ENCODE measurements at places on chromosomes 4 and X.

- no peak for DNase-seq
Measured at GRCh38 chr4:121176082-121176934, 12.2 kb upstream of the TNIP3 start.

- no peak for DNase-seq
Measured at GRCh38 chr4:19945979-19946380, 305.7 kb upstream of the SLIT2 start.

DNA sequence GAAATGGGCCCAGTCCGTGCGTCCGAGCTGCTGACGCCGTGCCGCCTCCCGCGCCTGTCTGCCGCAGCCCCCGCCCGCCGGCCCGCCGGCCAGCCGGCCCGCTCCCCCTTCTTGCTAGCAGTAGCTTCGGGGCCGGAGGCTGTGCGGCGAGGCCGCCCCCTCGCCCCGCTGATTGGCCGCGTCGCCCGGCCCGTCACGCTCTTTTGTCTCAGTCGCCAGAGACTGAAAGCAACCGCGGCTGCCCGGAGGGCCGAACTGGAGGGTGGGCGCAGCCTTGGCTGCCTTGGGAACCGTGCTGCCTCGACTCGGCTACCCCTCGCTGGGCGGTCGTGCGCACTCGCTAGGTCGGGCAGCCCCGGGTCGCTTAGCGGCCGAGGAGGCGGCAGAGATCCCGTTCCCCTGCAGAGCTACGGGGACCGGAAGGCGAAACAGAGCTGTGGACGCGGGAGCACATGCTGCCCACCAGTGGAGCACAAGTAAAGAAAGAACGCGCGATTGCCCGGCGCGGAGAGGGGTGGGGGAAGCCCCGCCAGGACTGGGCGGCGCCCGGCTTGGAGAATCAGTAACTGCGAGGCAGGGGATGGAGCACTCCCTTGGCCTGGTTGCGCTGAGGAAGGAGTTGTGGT, at the start of gene ZCCHC18:
ZCCHC18 (plus strand) TSS at position 198 of the 626 bp plus-strand sequence. CDS start 1,589 bp downstream, outside the sequence.
- DNase-seq = peak; percentile 51

DNA sequence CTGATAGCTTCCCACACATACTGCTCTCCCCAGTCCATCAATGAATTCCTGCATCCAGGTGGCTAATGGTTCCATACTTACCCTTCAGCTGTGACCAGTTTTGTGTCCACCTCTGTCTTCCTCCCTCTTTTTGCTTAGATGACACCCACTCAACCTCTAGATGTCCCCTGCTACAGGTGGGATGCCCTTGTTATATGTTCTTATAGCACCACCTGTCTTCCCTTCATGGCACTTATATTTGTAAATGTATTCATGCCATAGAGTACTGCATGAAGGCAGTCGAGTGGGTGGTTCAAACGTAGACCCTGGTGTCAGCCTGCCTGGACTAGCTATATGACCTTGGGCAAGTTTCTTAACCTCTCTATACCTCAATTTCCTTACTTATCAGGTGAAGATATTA, 6.5 kb upstream of the USP46 start:
- DNase-seq = no peak

- DNase-seq = no peak
Measured at GRCh38 chrX:39654183-39654925, 443.4 kb downstream of the BCOR start.

DNA sequence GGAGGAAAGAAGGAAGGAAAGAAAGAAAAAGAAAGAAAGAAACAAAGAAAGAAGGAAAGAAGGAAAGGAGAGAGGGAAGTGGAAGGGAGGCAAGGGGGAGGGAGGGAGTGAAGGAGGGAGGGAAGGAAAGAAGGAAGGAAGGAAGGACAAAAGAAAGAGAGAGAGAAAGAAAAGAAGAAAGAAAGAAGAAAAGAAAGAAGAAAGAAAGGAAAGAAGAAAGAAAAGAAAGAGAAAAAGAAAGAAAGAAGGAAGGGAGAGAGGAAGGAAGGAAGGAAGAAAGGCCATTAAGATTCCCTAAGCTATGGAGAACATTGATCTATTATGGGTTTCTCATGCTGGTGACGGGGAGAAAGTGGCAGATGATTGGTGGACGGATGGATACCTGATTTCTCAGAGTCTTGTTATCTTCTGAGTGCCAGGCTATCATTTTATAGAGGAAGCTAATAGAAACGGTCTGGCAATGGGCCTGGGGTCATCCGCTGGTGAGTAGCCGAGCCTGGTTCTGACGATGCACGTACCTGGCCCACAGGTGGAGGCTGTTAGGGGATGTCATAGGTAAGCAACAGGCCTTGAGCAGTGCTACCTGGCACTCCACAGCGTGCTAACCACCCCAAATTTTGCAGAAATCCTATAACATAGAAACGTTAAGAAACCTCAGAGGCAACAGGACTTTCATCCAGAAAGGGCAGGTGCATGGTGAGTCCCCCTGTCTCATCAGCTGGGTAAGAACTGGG, 142.9 kb downstream of the SHOX start:
- DNase-seq = peak; percentile 2

GRCh38 chrX:153888344-153888743, 2.4 kb upstream of the L1CAM start:
- no peak for DNase-seq

- DNase-seq = peak; percentile 26
Measured at GRCh38 chr4:13642170-13642950, 14.8 kb upstream of the BOD1L1 start.

DNA sequence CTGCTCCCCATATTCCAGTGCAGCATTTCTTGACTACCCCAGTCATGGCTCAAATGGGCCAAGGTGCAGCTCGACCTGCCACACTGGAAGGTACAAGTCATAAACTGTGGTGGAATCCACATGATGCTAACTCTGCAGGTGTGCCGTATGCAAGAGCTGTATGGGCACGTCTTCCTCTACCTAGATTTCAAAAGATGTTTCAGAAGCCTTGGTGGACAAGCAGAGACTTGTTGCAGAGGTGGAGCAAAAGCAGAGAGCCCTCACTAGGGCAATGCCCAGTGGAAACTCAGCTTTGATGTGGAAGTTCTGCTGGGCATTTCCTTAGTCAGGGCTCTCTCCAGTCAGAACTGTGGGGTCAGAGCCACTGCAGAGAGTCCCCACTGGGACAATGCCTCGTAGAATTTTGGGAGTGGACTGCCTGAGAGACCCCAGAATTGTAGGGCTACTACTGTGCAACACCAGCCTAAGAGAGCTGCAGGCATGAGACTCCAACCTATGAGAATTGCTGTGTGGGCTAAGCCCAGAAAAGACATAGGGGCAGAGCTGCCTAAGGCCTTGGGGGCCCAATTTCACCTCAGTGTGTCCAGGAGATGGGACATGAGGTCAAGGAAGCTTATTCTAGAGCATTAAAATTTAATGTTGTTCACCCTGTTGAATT, 65.7 kb downstream of the BEX3 start:
- DNase-seq = no peak

- no peak for DNase-seq
Measured at GRCh38 chr4:15913631-15913970, 24.9 kb downstream of the FGFBP1 start.

GRCh38 chr4:181599134-181599533, 644.1 kb upstream of the TENM3 start:
- DNase-seq = no peak

DNA sequence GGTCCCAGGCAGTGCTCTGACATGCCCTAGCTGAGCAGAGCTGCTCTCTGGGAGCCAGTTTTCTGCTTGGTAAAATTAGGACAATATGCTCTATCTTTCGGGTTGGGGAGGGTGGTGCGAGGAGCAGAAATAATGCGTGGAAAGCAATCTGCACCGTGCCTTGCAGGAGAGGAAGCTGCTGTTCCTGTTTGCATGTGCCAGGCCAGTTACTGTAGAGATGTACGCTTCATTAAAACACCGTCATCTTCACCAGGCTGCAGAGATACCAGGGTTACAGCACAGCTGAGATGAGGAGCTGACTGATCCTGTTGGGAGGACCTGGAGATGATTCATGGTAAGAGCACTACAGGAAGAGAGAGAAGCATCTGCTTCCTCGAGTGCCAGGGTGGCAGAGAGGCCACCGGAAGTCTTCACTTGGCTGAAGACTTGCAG, 29.5 kb upstream of the IRF2 start:
- no peak for DNase-seq

GRCh38 chrX:73916931-73917667, 354.1 kb downstream of the CHIC1 start:
- DNase-seq = no peak

- DNase-seq = no peak
Measured at GRCh38 chr4:126012691-126013290, 698.0 kb downstream of the FAT4 start.

DNA sequence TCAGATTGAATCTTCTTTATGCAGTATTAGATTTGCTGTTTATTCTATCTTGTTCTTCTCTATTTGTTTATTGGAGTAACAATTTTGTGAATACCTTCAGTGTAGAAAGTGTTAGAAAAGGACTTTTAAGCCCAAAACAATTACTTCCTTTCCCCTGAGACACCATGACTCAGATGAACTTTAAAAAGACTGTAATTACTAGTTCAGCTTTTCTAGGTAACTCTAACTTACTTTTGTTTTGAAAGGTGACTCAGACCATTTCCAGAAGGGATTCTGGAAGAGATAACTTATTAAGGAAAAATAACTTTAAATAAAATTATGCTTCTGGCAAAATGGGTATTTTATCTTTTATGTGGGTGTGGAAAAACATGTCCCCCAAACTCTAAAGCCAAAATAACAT, 561.5 kb upstream of the PCDH10 start:
- no peak for DNase-seq

GRCh38 chr4:37138789-37139188, 105.8 kb upstream of the NWD2 start:
- no peak for DNase-seq

- peak; percentile 56 for DNase-seq
Measured at GRCh38 chr4:155889031-155889793, 14.3 kb upstream of the TDO2 start.

- no peak for DNase-seq
Measured at GRCh38 chr4:105572296-105572695, 19.9 kb downstream of the ARHGEF38 start.

- DNase-seq = no peak
Measured at GRCh38 chr4:107734120-107734519, 14.1 kb upstream of the PAPSS1 start.

All from adrenal gland (tissue), 19 donors.